Suppressor macrophage treated with lipopolysaccharide for 4 hours (primary cell): ENCODE measurements at places on chromosomes 1 and 21.
A peak's percentile ranks its signal among the peaks of the same experiment; 100 is the strongest.

DNA sequence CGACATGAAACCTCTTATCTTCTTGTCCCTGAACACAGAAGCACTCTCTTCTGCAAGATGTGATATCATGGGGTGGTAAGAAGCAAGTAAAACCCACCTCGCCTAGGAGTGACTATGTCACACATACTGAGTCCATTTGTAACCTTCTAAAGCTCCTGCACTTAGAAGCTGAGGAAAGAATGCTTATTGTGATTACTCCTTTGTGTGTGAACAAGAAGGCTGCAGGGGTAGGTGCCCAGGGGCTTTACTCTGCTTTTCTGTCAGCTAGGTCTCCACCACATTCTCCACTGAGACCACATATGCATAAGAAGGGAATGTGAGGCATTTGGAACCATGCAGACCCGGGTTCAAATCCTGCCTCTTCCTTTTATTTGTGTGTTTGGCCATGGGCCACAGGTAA, 144.3 kb downstream of the DMRTA2 start:
- DNase-seq, result no peak

GRCh38 chr1:50610563-50610962, 187.3 kb upstream of the DMRTA2 start:
- DNase-seq, result no peak

DNA sequence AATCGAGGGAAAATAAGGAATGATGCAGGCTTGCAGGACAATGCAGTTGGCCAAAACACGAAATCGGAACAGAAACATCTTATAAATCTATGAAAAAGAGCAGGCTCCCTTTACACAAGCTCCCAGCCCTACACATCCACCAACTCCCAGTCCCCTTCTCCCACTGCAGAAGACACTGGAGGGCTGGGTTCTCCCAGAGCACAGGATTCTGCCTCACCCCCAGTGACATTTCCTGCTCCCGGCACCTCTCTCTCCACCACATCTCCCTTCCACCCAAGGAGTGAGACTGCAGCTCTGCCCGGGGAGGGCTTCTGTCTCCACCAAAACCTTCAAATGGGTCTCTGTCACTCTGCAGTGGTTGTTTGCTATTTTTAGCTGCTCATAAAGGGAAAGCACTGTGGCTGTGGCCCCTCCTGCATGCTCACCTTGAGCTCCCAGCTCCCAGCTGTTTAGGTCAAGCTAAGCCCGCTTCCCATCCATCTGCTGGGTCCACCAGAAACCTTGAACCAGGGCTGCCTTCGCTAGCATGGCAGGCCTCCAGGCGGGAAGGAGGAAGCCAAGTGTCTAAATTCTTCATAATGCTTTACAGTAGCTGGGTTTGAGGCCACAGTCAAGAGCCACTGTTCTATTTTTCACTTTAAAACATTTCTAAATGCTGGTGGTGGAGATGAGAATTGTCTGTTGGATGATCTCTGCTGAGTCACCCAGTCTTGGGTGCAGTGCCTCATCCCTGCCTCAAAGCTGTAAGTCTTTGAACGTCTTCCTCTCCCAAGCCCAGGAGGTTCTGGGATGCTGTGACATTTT, 3.3 kb upstream of the C2CD2 start:
- peak; percentile 18 for DNase-seq

GRCh38 chr1:67749263-67749843, 64.4 kb downstream of the GADD45A start:
- DNase-seq, result no peak

DNA sequence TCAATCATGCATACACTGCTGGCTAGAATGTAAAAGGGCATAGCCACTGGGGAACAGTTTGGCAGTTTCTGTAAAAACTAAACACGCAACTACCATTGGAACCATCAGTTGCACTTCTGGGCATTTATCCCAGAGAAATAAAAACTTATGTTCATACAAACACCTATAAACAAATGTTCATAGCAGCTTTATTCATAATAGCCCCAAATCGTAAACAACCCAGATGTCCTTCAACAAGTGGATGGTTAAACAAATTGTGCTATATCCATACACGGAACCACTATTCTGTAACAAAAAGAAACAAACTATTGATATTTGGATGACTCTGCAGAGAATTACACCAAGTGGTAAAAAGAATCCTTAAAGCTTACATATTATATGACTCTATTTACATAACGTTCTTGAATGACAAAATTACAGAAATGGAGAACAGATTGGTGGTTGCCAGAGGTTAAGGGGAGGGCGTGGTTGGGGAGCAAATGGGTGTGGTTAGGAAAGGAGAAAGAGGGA, 22.8 kb downstream of the LACTBL1 start:
- no peak for DNase-seq

- DNase-seq, result no peak
These were observed 78.9 kb downstream of the CD46 start for GRCh38 chr1:207830788-207831187.

- DNase-seq, result peak; percentile 13
These were observed 832 bp downstream of the HCN3 start for GRCh38 chr1:155277902-155278688.

- DNase-seq, result no peak
These were observed 45.8 kb upstream of the HMGB4 start for GRCh38 chr1:33818071-33818470.

DNA sequence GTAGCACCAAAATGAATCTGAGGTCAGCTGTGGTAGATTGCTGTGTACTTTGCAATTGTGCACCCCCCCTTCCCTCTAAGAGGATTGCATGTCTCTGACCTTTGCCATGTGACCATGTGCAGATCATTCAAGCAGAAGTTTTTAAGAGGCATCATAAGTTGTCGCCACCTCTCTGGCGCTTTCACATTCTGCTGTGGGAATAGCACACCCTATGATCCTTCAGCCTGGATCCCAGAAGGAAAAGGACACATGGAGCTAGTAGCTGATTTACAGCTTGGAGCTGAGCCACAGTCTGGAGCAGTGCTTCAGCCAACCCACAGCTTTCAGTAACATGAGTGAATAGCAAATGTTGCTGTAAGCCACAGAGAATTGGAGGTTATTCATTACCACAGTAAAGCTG, 158.5 kb downstream of the TSEN15 start:
- DNase-seq, result peak; percentile 52

DNA sequence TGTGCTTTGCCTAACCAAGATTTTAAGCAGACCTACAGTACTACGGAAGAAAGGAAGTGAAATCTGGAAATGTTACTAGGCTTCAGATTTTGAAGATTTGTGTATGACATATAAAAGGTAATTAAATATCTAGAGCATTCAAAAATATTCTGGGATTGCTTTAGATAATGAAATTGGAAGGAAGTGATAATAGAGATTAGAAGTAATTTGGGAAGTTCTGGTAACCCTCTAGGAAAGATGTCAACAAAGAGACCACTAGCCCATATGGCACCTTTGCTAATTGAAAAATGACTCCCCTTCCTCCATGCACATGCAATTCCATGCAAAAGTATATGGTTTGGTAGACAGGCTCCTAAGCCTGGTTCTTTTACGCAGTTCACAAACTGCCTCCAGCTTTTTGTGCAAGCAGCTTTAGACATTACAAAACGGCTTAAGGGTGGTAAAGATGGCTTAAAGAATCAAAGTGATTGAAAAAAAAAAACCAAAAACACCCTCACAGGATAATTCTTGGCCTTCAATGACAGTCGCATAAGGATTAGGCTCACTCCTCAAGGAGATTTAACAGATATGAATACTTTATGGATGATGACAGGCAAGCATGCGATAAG, 81.8 kb downstream of the LRRC7 start:
- DNase-seq, result no peak

DNA sequence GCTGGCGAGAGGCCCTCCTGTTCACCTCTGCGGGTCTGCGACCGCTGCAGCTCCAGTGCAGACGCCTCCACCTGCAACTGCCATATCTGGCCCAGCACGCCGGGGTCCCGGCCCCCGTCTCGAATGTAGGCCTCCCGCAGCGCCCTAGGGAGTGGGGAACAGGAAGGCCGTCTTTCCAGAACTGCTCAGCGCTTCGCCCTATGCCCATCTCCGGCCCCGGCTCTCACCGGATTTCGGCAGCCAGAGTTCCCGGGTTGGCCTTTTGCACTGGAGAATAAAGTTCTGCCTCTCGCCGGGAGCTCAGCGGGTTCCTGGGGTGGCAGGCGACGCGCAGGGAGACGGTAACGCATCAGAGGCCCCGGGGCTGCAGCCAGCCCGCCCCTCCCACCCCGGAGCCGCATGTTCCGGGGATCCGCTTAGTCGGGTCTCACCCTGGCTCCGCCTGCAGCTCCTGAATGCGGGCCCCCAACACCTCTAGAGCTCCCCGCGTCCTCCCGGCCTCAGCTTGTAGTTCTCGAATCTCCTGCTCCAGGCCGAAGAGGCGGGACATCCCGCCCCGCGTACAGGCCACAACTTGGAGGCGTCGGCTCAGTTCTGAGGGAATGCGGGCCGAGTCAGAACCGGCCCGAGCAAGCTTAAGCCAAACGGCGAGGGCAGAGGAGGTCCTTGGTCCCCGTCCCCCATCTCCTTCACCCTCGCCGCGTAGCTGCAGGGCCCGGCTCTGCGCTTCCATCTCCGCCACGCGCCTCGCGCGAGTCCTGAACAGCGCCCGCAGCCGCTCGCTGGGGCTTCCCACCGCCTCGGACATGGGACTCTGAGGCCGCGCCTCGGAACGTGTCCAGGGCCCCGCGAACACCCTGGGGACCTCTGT, 1.1 kb downstream of the CCDC17 start:
- DNase-seq, result no peak

- peak; percentile 84 for DNase-seq
These were observed 10.9 kb upstream of the SESN2 start for GRCh38 chr1:28248273-28249012.

DNA sequence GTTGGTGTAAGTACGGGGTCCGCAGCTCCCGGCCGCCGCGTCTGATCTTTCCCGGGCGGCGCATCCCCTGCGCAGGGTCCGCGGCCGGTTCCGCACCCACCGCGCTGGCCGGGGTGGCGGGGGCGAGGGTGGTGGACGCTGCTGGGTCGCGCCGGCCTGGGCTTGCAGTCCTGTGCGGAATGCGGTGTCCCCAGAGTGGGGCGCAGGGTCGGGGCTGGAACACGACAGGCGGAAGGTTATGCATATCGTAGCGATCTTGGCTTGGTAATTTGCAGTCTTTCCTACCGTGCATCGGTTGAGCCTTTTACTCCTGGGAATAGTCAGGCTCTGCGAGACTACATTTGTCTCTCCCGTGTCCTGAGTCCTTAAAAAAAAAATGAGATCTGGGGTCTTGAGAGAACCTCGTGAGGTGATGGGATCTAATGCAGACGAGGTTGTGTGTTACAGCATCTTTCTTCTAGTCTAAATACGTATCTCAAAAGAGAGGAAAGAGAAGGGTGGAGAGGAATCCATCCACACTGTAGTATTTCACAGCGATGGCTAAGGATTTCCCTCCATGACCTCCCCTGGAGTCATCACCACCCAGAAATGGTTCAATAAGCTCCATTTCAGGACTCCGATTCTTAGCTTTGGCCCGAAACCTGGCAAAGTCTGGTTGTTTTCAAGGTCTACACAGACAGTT, 572 bp downstream of the ATP1B1 start:
- DNase-seq, result peak; percentile 41

GRCh38 chr1:59699227-59699847, 115.4 kb upstream of the HOOK1 start:
- peak; percentile 71 for DNase-seq

- no peak for DNase-seq
These were observed 9.0 kb downstream of the CFAP298 start for GRCh38 chr21:32603131-32603530.

DNA sequence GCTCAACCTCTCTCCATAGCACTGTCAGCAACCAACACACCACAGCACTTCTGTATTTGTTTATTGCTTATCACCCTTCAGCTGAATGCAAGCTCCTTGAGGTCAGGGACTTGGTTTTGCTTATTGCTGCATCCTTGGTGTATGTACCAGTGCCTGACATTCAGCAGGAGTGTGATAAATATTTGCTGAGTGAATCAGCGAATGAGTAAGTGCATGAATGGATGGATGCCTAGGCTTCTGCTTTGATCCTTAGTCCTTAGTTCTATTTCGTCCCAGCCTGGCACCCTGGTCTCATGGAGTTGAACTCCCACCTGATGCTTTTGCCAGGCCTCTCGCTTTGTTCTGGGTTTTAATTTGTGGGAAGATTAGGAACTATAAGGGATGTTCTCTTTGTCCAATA, 88.2 kb downstream of the ZSCAN20 start:
- DNase-seq, result no peak

DNA sequence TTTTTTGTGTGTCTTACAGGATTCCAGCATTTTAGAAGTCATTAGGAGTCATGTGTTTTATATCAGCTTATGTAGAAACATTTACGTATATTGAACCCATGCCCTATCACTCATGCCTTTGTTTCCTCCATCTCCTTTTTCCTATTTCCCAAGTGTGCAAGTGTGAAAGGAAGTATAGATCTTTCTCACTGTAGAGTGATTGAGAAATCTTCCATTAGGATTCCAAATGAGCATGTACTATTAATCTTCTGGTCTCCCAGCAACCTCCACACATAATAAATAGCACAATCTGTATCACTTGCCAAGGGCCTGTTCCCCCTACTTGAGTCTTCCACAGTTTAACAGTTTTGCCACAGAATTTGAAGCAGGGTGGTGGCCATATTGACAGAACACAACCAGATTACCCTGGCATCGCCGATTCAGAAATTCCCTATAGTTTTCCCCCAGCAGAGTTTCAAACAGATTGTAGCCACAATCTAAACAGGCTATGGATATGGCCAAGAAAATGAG, 1052.8 kb downstream of the TTLL7 start:
- no peak for DNase-seq
